Posterior cingulate gyrus (tissue), 11 donors: ENCODE measurements at places on chromosomes 7 and 10.

DNA sequence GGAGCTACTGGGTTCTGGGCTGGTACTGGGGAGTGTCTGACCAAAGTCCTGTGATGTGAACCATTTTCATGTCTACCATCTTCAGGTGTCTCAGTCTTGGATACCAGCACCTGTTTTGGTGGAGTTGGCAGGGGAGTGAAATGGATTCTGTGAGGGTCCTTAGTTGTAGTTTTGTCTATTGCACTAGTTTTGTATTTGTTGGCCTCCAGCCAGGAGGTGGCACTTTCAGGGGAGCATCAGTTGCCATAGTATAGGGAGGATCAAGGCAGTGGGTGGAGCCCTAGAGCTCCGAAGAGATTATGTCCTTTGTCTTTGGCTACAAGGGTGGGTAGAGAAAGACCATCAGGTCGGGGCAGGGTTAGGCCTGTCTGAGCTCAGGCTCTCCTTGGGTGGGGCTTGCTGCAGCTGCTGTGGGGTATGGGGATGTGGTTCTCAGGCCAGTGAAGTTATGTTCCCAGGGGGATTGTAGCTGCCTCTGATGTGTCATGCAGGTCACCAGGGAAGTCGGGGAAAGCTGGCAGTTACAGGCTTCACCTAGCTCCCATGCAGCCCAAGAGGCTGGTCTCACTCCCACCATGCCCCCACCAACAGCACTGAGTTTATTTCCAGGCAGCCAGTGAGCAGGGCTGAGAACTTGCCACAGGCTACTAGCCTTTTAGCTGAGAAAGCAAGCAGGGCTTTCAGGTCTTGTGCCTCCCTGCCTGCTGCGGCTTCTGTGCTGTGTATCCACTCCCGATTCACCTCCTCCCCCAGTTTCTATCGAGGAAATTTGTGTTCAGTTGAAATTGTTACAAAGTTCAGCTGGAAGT, 153.1 kb downstream of the ZNF365 start:
- no peak for DNase-seq

GRCh38 chr10:127973791-127974311, 66.9 kb downstream of the PTPRE start:
- peak; percentile 57 for DNase-seq

GRCh38 chr10:110664483-110665420, 20.6 kb downstream of the RBM20 start:
- DNase-seq, result no peak

DNA sequence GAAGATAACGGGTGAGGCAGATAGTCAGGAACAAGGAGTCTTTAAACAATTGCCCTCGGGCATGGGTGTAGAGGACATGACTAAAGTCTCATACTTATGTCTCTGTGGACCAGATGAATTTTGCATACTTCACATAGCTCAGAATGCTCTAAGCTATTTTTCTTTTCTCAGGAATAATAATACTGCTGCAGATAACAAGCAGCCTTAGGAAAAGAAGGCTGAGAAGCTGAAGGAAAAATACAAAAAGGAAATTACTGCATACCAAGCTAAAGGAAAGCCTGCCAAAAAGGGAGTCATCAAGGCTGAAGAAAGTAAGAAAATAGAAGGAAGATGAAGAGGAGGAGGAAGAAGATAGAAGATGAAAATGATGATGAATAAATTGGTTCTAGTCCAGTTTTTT, 13.4 kb upstream of the ERCC6 start:
- DNase-seq, result no peak

DNA sequence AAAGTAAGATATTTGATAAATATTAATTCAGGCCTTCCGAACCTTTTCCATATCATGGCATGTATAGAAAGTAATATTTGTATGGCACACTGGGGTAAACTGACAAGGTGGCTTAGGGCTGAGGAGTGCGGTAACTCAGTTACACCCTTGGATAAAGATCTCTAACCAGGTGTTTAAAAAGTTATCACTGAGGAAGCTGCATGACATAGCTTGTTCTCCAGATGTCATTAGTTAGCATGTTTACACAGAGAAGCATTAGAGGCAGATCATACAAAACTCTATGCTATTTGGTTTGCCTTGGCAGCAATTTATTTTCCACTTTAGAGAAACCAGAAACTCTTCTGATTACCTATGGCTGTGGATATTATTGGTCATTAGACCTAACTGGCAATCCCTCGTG, 118.2 kb downstream of the ST7 start:
- no peak for DNase-seq

DNA sequence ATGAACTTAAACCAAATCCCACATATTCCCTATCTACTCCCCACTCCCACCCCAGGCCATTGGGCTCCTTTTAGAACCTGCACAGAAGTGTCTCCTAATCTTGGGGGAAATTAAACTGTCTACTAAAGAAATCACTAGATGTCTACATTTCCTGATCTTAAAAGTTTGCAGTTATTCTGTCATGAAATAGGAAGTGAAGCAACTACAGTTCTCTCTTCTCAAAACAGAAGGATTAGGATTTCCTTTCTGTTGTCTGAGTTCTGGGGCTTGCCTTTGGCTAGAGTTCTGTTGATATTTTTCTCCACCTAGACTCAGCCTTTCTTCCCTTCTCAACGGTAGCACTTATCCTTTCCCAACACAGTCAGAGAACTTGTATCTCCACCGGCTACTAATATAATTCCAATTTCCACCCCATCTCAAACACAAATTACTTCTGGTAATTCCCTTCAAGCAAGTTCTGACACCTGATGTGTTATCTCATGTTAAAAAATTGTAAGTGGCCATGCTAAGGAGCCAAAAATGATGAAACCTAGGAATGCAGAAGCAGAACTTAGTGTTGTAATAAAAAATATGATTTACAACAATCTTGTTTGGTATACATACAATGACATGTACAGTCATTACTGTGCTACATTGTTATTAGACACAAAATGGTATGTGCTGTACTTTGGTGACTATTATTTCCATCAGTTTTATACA, 12.1 kb downstream of the OR9A4 start:
- no peak for DNase-seq

- DNase-seq, result no peak
These were observed 54.2 kb downstream of the SEC61G start for GRCh38 chr7:54704851-54705250.

DNA sequence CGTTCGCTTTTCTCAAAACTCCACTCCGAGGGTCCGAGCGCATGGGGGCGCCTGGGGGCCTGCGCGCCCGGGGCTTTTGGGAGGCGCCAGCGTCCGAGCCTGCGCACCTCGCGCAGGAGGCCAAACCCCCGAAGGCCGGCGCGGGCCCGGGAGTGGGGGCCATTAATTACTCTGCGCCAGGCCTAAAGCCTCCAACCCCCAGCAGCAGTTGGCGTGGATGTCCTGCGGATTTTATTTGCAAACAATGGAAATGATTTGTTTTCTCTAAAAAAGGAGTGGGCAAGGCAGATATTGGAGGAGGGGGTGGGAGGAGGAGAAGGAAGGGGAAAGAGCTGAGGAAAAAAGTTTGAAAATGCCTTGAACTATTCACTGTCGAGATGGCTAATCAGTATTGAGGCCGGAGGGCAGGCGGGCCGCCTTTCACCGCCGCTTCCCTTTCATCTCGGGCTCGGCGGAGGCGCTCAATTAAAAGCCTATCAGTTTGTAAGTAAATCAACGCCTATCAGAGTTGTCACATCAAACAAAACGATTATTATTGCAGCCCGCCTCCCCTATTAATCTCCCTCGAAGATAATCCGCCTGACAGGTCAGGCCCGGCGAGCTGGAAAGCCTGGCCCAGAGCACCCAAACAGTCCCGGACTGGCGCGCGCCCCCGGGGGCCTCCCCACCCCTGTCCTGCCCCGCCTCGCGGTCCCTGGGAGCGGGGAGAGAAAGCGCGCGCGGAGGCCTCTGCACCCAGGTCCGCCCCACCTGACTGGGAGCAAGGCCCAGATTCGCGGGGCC, 3.4 kb upstream of the ZNF503 start:
- no peak for DNase-seq

DNA sequence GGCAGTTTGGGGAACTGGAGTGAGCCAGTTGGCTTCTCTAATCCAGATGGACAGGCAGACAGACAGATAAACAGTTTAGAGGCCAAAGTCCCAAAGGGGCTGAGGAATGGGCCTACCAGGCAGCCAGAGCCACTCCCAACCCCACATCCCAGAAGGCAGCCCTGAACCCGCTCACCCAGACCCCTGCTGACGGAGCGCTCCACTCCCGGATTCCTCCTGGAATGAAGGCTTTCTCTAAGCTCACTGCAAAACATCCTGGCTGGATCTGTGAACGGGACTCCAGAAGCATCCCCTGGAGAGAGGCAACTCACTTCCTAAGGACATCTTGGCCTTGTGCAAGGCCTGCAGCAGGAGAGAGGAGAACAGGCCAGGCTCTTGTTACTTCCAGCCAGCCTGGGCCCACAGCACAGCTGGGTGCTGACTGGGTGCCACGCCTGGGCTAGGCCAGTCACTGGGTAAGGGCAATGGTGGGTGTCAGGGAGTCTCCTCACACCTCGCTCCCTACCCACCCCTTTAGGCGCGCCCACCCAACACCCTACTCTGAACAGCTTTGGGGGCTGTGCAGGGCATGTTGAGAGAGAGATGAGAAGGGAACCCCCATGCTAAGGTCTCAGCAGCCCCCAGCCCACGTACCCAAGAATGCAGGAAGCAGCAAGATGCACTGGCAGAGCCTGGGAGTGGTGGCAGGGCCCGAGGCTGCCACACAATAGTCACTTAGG, 168.6 kb upstream of the ZMIZ1 start:
- DNase-seq, result peak; percentile 73

GRCh38 chr10:3077509-3077908, 10.2 kb downstream of the PFKP start:
- no peak for DNase-seq

DNA sequence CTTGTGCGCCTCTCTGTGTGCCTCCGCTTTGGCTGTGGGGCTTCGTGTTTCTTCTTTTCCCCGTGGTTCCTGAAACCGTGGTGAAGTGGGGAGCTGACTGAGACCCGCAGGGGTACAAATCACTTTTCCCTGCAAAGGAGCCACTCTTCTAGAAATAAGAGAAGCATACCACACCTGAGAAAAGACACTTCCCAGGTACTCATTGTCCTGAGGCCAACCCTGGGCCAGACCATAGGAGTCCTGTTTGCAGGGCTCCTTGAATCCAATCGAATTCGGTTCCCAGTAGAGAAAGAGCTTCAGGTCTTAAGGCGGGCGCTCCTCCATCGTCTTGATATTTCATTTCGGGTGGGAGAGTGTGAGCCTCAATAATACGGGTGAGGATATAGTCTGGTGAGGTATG, 32.4 kb upstream of the ZNF273 start:
- DNase-seq, result no peak

DNA sequence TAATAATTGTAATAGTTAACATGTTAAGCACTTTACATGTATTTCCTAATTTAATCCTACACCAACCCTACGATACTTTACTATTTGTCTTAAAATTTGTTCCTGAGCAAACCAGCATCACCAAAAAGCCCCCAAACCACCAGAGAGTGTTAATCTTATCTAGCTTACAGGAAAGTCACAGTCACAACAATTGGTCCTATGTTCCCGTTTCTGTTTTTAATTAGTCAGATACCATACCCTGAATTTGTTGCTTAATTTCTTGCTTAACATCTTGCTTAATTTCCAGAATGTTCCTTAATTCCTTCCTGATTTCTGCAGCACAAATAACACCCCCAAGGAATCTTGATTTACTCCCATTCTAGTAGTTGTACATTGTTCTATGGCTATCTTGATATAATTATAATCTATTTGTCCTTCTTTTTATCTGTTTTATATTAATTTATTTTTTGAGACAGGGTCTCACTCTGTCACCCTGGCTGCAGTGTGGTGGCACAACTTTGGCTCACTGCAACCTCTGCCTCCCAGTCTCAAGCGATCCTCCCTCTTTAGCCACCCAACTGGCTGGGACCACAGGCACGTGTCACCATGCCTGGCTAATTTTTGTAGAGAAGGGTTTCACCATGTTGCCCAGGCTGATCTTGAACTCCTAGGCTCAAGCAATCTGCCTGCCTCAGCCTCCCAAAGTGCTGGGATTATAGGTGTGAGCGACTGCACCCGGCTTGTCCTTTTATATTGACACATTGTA, 6.6 kb upstream of the PDSS1 start:
- DNase-seq, result no peak

GRCh38 chr10:103676058-103676785, 179.2 kb downstream of the SH3PXD2A start:
- DNase-seq, result no peak

DNA sequence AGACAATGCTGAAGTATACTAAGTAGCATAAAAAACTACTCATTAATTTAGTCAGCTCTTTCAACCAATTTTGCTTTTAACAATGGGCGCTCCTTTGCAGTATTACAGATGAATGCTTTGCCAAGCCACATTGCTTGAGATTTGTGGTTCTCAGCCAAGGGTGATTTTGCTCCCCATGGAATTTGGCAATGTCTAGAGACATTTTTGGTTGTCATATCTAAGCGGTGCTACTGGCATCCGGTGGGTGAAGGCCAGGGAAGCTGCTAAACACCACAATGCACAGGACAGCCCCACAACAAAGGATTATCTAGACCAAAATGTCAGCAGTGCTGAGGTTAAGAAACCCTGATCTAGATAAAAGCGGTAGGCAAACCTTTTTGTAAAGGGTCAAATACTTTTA, 112.0 kb downstream of the UBE2H start:
- no peak for DNase-seq

DNA sequence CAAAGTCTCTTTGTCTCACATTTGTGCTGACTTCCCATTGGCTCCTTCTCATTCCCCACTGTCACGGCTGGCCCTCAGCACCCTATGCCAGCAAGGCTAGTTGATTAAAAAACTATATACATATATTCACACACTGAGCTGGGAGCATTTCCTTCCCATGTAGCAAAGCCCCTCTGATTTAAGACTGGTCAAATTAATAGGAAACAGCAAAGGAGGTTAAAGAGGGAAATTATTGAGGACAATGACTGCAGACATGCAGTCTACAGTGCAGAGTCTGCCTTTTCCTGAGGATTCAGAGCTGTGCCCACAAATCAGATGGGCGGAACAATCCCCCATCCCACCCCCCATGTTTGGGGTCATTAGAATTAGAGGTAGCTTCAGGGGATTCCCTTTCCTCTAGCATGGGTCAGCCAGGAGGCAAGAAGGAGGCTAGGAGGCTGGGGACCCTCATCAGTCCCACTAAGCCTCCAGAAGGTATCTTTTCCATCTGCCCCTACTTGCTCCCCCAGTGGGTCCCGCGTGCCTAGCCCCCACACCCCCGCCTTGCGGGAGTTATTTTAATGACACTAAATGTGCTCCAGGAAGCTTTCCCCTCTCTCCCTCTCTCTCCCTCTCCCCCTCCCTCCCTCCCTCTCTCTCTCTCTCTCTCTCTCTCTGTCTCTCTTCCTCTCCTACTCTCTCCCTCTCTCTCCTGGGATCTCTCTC, 9.8 kb upstream of the DLX6 start:
- no peak for DNase-seq

- no peak for DNase-seq
These were observed 514 bp downstream of the NHLRC2 start for GRCh38 chr10:113854761-113855588.

- no peak for DNase-seq
These were observed 87.3 kb upstream of the SFMBT2 start for GRCh38 chr10:7498111-7498510.

- no peak for DNase-seq
These were observed 6.4 kb downstream of the TMEM120A start for GRCh38 chr7:75987805-75988567.

GRCh38 chr10:11339013-11339412, 272.4 kb downstream of the USP6NL start:
- DNase-seq, result no peak

- DNase-seq, result no peak
These were observed 162.7 kb downstream of the AVL9 start for GRCh38 chr7:32658034-32658433.
